Foreskin keratinocyte (primary cell): ENCODE measurements at places on chromosomes 6 and 20.
A peak's percentile ranks its signal among the peaks of the same experiment; 100 is the strongest.

DNA sequence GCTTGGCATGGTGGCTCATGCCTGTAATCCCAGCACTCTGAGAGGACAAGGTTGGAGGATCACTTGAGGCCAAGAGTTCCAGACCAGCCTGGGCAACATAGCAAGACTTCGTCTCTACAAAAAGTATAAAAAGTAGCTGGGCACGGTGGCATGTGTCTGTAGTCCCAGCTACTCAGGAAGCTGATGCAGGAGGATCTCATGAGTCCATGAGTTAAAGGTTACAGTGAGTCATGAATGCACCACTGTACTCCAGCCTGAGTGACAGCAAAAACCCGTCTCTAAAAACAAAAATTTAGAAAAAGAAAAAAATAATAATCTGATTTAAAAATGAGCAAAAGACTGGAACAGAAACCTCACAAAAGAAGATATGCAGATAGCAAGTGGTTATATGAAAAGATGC, 279.7 kb downstream of the RNGTT start:
- no peak for DNase-seq

- DNase-seq: no peak
Measured at GRCh38 chr6:34350137-34350933, 42.1 kb downstream of the NUDT3 start.

DNA sequence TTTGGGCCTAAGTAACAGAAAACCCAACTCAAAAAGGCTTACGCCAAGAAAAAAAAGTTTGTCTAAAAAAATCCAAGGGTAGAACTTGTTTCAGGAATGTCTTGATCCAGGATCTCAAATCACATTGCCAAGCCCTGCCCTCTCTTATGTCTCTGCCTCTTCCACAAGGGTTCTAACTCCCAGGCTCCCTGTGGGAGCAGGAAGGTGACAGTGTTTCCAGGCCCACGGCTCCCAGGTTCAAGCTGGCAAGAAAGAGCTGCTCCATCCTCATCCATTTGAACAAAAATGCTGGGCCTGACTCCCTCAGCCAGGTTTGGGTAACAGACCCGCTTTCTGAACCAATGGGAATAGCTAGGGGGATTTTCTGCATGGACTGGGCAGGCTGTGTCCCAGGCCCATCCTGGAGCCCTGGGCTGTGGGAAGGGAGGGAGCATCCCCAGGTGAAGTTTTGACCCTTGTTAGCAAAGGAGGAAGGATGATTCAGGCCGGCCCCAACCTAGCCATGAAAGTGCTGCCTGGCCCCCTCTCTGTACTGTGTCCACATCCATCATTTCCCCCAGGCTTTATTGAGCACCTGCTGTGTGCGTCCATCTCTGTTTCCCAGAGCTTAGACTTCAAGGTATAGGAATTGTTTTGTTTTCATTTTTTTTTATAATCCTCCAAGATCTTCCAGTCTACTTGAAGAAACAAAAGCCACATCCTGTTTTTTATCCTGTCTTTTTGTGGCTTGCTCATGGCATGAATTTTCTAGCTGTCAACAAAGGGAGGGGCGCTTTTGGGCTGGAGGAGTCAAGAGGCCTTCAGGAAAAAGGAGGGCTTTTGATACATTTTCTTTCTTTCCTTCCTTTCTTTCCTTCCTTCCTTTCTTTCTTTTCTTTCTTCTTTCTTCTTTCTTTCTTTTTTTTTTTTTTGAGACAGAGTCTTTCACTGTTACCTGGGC, 159.8 kb downstream of the TFAP2C start:
- DNase-seq: peak; percentile 31

DNA sequence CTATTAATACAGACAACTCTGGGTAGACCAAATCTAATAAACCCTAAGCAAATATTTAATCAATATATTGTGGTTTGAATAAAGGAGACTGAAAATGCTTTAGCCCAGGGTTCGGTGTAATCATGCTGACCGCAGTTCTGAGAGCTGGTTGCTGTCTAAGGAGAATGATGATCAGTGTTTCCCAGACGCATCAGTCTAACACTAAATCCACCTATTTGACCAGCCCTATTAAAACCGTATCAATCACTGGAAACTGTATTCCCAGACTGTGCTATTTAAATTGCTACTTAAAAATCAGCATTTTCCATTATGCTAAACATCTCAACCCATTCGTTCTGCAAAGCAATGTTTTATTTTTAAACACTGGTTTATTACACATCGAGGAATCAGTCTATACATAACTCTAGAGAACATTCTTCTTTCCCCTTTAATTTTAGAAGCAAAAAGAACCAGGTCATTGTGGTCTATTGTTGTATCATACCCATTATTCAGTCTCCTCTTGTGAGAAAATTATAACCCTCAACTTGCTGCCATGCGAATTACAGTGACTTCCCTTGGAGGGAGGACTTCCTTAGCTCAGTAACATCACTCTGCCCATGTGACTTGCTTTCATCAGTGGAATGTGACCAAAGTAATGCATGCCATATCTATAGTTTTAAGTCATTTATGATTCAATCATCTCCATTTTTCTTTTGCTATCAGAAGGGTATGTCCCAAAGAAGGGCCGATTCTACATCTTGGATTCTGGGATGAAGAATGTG, 515.2 kb upstream of the JAG1 start:
- no peak for DNase-seq

DNA sequence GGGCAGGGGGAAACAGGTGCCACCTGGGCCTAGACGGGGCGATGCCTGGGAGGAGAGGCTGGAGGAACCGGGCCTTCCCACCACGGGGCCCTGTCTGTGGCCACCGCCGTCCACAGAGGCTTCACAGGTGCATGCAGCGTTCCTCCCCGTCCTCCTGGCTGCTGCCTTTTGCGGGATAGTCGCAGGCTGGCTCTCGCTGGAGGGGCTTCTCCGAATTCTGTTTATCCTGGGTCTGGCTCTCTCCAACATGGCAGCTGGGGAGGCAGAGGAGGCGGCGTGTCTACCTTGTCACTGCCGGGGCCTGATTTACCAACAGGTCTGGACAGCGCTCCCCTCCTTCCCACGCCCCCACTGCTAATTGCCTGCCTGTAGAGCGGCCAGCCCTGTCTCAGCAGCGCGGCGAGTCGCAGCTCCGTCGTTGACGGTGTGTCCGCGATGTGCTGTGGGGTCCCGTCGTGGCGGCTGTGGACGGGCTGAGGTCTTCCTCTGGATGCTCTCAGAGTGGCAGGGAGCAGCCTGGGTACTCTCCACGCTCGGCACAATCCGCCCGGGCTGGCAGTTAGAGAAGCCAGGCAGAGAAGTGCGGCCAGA, 262.9 kb downstream of the TAF4 start:
- DNase-seq: no peak

- DNase-seq: no peak
Measured at GRCh38 chr6:127690092-127690491, 113.1 kb downstream of the C6orf58 start.

DNA sequence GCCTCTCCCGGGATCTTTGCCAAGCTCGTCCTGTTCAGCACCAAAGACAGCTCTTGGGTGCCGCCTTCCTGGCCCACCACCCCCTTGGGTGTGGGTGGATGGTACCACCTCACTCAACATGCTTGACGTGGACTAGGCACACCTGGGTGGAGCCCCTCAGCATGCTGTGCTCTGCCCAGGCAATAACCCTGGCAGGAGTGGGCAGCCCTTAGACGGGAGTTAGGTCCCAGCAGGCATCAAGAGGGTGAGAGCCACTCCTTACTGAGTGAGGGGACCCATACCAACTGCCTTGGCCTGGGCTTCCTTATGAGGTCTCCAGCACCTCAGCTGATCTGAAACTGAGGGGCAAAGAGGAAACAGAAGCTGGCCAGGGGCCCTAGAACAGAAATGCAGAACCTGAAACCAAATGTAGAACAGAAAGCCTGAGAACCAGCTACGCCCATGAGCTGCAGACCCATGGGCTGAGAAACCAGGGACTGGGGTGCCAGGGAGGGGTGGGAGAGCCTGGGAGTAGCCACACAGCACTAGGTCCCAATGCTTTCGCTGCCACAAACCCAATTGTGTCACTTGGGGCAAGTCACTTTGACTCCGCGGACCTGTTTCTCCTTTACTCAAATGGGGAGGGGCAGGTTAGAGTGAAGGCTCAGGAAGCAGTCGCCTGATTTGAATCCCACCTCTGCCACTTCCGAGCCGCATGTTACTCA, 2.0 kb downstream of the FGD2 start:
- DNase-seq: no peak

- no peak for DNase-seq
Measured at GRCh38 chr20:47818996-47819609, 33.8 kb upstream of the SULF2 start.

GRCh38 chr6:94129926-94130325, 710.6 kb upstream of the EPHA7 start:
- no peak for DNase-seq

GRCh38 chr6:108108374-108108773, 33.8 kb upstream of the OSTM1 start:
- DNase-seq: no peak

- DNase-seq: no peak
Measured at GRCh38 chr20:49568278-49569151, 578 bp upstream of the PTGIS start.

DNA sequence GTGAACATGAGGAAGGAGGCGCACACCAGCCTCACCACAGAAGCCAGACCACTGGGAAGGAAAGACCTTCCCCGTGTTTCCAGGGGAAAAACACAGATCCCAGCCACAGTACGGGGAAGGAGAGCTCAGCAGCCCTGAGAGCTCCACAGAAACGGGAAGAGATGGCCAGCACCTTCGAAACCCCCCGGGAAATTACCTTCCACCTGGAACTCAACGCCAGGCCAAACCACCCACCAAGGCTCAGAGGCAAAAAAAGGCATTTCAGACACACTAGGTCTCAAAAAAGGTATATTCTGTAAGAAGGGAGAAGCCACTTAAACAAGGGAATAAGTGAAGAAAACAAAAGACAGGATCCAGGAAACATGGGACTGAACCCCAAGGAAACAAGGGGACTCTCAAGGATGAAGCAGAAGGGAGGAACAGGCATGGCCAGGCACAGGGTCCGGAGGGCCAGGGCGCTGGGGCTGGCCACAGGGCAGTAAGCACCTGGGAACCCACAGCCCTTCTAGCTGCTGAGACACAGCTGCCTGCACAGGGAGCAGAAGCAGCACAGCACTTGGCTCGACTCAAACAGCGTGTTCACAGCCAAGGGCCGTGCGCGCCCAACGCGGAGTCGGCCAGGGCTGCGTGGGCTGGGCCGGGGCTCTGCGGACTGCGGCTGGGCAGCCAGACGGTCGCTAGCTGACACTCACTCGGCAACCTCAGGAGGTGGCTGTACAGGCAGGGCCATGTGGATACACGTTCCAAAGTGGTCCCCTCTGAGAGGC, 44.6 kb downstream of the TAF4 start:
- no peak for DNase-seq

DNA sequence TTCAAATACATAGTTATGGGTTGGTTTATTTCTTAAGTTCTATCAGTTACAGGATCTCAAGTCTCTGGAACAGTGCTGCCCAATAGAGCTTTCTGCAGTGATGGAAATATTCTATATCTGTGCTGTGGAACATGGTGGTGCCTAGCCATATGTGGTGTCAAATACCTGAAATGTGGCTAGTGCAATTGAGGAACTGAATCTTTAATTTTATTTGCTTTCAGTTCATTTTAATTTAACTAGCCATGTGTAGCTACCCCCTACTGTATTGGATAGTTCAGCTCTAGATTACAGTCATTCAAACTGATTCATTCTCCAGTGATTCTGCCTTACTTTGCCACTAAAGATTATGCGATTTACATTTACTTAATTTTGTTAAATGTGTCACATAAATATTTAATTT, 503.2 kb downstream of the CDKAL1 start:
- no peak for DNase-seq

- no peak for DNase-seq
Measured at GRCh38 chr6:26071135-26071534, 16.1 kb upstream of the HFE start.

DNA sequence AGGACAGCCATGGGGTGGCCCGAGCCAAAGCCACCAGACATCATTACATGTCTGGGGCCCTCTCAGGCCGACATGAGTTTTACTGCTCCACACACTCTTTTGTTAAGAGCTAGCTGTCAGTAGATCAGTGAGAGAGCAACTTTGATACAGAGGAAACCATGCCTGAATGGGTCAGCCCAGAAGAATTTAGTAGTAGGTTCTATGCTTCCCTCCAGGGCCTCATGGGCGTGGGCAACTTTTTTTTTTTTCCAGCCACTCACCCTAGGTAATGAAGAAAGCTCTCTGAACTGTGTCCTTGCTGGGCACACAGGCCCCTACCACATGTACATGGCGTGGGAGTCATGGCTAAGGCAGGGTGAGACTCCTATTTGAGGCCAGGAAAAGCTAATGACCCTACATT, 38.8 kb downstream of the HLA-F start:
- no peak for DNase-seq

GRCh38 chr20:19868441-19868840, 110.4 kb downstream of the RIN2 start:
- DNase-seq: no peak

GRCh38 chr20:37233548-37234253, 27.9 kb downstream of the GHRH start:
- DNase-seq: no peak

DNA sequence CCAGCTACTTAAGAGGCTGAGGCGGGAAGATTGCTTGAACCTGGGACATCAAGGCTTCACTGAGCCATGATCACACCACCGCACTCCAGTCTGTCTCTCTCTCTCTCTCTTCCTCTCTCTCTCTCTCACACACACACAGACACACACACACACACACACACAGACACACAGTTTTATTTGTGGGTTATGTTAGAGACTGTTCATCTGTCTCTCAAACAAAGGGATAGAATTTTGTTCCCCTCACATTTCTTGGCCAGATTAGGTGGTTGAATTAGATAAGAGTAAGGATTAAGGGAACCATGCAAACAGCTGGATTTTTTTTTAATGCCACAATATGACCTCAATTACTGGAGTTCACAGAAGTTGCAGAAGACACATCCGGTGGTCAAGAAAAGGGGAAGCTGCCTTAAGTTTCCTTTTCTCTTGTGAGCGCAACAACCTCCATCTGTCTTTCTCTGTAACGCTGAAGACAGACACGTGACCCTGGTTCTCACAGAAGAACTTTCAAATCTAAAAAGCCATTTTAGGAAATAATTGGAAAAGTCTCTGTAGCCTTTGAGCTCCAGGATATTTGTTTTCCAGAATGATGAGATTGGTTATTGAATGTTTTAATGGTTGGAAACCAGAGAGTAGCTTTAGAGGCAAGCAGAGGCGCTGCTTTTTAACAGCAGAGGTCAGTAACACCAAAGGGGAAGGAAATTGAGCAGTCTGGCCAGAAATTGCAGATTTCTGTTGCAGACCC, 32.9 kb upstream of the LGSN start:
- DNase-seq: no peak
